ENCODE measurements at places on chromosomes 2 and 18.

GRCh38 chr2:139790807-139791752, 1010.9 kb upstream of the NXPH2 start:
- DNase-seq = no peak

GRCh38 chr2:8506746-8507145, 175.1 kb upstream of the ID2 start:
- no peak for DNase-seq

GRCh38 chr2:830419-831224, 120.0 kb upstream of the SNTG2 start:
- no peak for DNase-seq

GRCh38 chr2:235659767-235660322, 166.0 kb downstream of the AGAP1 start:
- no peak for DNase-seq

- no peak for DNase-seq
These were observed 88.1 kb downstream of the THNSL2 start for GRCh38 chr2:88258208-88258607.

- no peak for DNase-seq
These were observed 50.2 kb downstream of the DCDC2C start for GRCh38 chr2:3753561-3753960.

- DNase-seq = no peak
These were observed 66.3 kb downstream of the SLC66A2 start for GRCh38 chr18:79884963-79885728.

DNA sequence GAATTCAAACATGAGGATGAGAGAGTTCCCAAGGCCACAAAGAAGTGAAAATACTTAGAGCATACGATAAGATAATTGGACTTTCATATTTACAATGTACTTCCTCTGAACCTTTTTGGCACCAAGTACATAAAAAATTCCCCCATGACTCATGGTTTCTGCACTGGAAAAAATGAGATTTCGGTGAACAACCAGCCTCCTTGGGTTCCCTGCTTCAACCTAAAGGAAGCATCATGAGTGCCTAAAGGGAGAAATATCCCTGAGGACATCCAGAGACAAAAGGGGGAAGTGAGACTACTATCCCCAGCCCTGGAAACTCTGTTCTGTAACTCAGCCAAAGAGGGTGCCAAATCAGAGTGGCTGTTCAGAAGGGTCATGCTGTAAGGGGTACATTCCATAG, 562.7 kb upstream of the SLC39A10 start:
- no peak for DNase-seq

Measured in activated naive CD4-positive, alpha-beta T cell treated with anti-CD3 and anti-CD28 coated beads, Interleukin-2, amount 50 U/mL, for 16 hours (primary cell).